ENCODE measurements at places on chromosomes 5 and 9.

DNA sequence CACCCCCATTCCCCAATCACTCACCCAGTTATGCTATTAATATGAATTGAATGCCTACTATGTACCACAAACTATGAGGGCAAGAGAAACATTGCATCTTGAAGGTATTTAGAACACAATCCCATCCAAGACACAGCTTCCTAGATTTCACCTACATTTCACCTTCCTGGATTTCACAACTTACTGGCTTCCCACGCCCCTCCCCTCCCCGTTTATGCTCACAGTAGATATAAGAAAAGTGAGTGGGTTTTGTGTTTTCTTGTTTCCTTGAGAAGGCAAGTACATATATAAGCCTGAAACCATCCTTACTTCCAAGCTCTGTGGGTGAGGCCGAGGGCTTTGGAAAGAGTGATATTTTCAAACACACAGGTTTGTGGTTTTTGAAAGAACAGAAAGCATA is 465.0 kb downstream of the BNC2 start:
- DNase-seq: no peak

GRCh38 chr5:116872986-116873385 is 298.4 kb upstream of the SEMA6A start:
- no peak for DNase-seq

DNA sequence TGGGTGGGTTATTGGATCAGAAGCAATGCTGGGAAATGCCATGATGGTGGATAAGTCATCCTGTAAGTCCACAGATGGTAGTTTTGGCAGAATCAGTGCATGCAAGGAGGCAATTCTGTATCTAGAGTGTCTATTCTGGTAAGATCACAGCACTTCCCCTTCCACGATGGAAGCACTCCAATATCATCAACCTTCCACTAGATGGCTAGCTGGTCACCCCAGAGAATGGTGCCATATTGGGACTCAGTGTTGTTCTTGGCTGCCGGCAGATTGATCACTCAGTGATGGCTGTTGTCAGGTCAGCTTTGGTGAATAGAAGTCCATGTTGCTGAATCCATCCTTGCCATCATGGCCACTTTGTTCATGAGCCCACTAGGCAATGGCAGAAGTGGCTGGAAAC is 553.5 kb downstream of the CSNK1G3 start:
- no peak for DNase-seq

GRCh38 chr9:90871327-90871935 is 69.8 kb downstream of the SYK start:
- DNase-seq: no peak

All from B cell (primary cell).